Amniotic epithelial cell (primary cell): ENCODE measurements at places on chromosomes 6 and 20.
A peak's percentile ranks its signal among the peaks of the same experiment; 100 is the strongest.

DNA sequence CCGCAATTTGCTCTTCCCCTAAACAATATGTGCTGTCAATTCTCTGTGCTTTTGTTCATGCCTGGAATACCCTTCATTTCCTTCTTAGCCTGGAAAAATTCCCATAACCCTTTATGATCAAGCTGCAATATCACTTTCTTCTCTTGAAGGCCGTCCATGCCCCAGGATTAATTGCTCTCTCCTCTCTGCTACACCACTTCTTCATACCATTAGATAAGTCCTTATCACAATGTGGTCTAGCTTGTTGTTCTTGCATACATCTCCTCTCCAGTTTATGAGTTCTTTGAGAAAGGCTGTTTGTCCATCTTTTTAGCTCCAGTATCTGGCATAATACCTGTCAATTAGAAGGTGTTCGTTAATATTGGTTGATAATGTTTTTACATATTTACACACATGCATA is 111.2 kb upstream of the SAMD5 start:
- peak; percentile 85 for DNase-seq

DNA sequence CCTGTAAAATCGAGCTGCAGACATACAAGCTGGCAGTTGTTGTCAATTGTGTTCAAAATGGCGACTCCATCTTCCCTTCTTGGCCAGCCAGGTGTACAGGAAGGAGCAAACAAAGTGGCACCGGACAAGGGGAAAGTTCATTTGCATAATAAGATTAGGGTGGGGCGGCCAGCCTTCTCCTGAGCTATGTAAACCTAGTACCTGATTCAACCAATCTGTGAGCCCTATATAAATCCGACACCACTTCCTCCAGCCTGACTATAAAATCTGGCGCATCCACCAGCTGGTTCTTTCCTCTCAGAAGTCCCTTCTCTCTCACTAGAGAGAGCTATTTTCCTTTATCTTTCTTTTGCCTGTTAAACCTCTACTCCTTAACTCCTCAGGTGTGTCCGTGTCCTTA is 8.1 kb upstream of the HBS1L start:
- DNase-seq = no peak

- DNase-seq = no peak
Observed at GRCh38 chr20:62545271-62545670, 69.5 kb upstream of the GATA5 start.

GRCh38 chr6:104418125-104418524 is 441.6 kb downstream of the HACE1 start:
- DNase-seq = no peak

DNA sequence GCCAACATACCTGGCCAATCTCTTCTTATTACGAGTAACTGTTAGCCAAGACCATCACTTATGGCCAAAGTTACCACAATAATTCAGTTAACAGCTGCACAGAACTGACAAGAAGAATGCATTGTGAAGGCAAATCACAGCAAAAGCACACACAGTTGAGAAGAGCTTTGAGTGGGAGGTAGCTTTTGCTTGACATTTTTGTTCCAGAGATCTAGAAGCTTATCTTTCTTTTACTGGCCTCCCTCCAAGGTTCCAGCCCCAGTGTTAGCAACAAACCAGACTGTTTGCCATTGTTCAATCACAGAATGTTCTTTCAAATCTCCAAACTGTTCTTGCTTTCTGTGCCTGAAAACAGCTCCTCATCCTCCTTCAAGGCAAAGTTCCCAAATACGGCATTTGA is 35.9 kb upstream of the IRAK1BP1 start:
- DNase-seq = peak; percentile 97
